ENCODE measurements at places on chromosomes 13 and 19. TPM values are rescaled to one million over a fixed set of nuclear protein-coding genes. Genes with fewer than 3 reads are reported as not detected.

GRCh38 chr13:90974249-90974975, 373.1 kb upstream of the MIR17HG start:
- H3K27ac ChIP-seq = no peak overlapping the region
- H3K27me3 ChIP-seq = no peaks in the 10 kb centered on the region
- H3K36me3 ChIP-seq = no peaks in the 10 kb centered on the region

- no peak overlapping the region for H3K4me3 ChIP-seq
- DNase-seq = no peak
- H3K4me1 ChIP-seq = no peaks in the 10 kb centered on the region
- no peak overlapping the region for H3K27ac ChIP-seq
Measured at GRCh38 chr19:51055866-51056265, 9.0 kb downstream of the KLK13 start.

DNA sequence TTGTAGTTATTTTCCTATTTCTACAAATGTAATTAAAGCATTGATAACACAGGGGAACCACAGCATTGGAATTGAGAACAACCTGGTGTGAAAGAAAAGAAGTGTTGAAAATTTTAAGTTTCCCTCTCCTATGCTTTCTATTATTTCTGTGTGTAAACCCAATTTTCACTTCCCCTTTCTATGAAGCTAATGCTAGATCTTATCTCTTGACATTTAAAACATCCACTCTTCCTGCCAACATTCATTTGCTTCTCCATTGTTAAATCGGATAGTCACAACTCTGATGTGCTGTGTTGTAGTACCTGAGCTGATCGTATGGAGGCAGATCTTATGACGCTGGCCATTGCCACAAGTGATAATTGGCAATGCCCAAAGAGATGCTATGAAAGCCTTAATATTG, 203.0 kb downstream of the ITGBL1 start:
- no peaks in the 10 kb centered on the region for H3K4me1 ChIP-seq
- no peaks in the 10 kb centered on the region for H3K27me3 ChIP-seq
- no peak overlapping the region for H3K4me3 ChIP-seq
- no peaks in the 10 kb centered on the region for H3K36me3 ChIP-seq

DNA sequence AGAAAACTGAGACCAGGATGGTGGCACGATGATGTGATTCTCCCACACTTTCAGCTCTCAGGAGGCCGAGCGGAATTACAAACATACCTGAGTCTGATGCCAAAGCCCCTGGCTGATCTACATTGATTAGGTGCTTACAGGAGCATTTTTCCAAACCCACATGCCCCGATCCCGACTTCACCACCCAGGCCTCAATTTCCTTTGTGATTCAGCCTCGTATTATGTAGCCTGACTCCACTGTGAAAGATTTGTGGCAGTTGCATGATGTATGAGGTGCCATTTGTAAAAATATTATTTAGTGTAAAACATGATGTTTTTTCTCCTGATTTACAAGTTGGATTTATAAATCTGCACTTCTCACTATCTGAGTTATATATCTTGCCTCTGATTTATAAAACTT, 118.0 kb downstream of the TSHZ3 start:
- DNase-seq = no peak
- H3K36me3 ChIP-seq = no peaks in the 10 kb centered on the region
- H3K4me1 ChIP-seq = no peaks in the 10 kb centered on the region
- H3K4me3 ChIP-seq = no peak overlapping the region
- H3K27me3 ChIP-seq = no peaks in the 10 kb centered on the region

- H3K27me3 ChIP-seq = no peaks in the 10 kb centered on the region
- H3K27ac ChIP-seq = no peak overlapping the region
- no peak overlapping the region for H3K4me3 ChIP-seq
- H3K4me1 ChIP-seq = no peaks in the 10 kb centered on the region
Measured at GRCh38 chr19:28019901-28020300, 1193.0 kb downstream of the UQCRFS1 start.

DNA sequence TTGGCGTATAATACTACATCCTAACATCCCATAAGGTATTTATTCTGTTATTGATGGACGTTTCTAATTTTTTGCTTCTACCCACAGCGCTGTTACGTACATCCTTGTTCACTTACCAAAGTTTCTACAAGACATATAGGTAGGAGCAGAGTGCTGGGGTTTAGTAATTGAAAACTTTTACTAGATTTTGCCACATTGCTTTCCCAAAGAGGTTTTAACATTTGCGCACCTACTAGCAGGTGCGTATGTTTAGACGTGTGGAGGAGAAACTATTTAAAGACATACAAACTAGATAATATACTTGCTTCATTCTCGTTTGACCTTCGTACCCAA, 559 bp upstream of the RPL21 start:
- DNase-seq = no peak
- H3K27me3 ChIP-seq = no peaks in the 10 kb centered on the region
- peak overlapping the region; percentile 94 for H3K4me3 ChIP-seq
- peaks cover 23% of the 10 kb centered on the region for H3K36me3 ChIP-seq
- H3K4me1 ChIP-seq = peaks cover 29% of the 10 kb centered on the region

- H3K4me1 ChIP-seq = no peaks in the 10 kb centered on the region
- no peaks in the 10 kb centered on the region for H3K27me3 ChIP-seq
- H3K27ac ChIP-seq = no peak overlapping the region
- DNase-seq = no peak
- H3K36me3 ChIP-seq = no peaks in the 10 kb centered on the region
Measured at GRCh38 chr19:29329460-29330134, 116.6 kb upstream of the UQCRFS1 start.

TMEM221 gene
- total RNA-seq = not detected

ZNF667 gene
- 2.8 TPM for total RNA-seq

SSC5D gene
- total RNA-seq = 6.0 TPM

TEX101 gene
- total RNA-seq = not detected

RFPL4AL1 gene
- total RNA-seq = not detected

TSHZ3 gene
- total RNA-seq = 5.8 TPM
